ENCODE measurements at places on chromosomes 6 and 20.

- DNase-seq = no peak
These were observed 534.1 kb downstream of the MMUT start for GRCh38 chr6:48928937-48929336.

- no peak for DNase-seq
These were observed 126.8 kb upstream of the HCRTR2 start for GRCh38 chr6:55047451-55048044.

DNA sequence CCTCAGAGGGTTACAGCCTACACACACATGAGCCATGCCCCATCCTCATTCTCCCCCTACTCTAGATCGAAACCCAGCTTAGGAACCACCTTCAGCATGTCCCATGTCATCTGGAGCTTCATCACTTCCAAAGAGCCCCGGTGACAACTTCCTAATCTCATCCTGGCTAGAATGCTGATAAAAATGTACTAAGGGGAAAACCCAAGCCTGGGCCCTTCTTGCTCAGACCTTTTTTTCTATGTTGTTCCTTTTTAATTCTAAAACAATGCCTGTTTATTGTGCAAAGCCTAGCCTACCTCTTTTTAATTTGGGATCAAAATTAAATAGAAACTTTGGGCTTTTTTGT lies 44.1 kb upstream of the NT5E start:
- no peak for DNase-seq

GRCh38 chr6:134446218-134446848 lies 128.4 kb upstream of the SGK1 start:
- DNase-seq = no peak

DNA sequence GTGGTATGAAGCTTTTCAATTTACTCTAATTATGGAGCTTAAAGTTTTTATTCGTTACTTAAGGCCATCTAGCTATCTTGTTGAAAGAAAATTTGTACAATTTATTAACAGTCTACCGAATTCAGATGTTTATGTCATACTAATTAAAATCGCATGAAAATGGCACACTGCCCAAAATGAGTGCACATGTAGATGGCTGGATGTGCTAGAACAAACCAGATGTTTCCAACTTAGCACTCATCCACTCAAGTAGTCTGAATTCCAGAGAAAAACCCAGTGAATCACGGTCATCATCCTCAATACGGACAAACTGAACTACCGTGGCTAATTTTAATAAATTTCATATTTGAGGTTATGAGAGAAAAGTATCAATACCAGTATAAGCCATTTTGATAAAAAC lies 70.4 kb downstream of the COL12A1 start:
- DNase-seq = no peak

- peak; percentile 72 for DNase-seq
These were observed 771 bp downstream of the ARFRP1 start for GRCh38 chr20:63706852-63707557.

DNA sequence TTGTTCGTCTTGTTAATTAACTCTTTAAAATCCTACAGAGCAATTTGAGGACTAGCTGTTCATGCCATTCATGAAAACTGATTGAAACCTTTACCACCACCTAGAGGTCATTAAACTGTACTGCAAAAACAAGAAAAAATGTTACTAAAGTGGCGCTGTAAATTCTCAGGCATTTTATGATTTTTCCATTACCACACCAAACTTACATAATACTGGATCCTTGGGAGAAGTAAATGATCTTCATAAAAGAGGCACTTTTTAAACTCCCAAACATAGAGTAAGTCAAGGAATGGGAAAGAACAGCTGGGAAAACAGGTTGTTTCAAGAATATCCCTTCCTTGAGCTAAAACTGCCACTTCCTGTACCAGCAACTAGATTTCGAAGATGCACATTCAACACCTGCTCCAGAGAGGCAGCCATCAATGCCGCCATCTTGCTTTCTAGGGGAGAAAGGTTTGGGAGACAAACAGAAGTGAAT lies 54.3 kb downstream of the MYLIP start:
- no peak for DNase-seq

- no peak for DNase-seq
These were observed 1.3 kb upstream of the NDUFAF4 start for GRCh38 chr6:96899019-96899418.

- no peak for DNase-seq
These were observed 677 bp downstream of the HLA-DQA1 start for GRCh38 chr6:32637883-32638282.

DNA sequence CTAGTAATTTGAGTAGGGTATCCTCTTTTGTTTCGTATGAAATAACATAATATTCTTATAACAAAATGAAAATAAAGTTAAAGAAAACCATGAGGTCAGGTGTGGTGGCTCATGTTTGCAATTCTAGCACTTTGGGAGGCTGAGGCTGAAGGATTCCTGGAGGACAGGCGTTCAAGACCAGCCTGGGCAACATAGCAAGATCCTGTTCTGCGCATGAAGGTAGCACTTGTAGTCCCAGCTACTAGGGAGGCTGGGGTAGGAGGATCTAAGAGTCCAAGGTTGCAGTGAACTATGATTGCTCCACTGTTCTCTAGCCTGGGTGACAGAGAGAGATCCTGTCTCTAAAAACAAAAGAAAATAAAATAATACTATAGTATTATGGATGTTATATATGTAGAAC lies 145.6 kb downstream of the PDSS2 start:
- DNase-seq = no peak

DNA sequence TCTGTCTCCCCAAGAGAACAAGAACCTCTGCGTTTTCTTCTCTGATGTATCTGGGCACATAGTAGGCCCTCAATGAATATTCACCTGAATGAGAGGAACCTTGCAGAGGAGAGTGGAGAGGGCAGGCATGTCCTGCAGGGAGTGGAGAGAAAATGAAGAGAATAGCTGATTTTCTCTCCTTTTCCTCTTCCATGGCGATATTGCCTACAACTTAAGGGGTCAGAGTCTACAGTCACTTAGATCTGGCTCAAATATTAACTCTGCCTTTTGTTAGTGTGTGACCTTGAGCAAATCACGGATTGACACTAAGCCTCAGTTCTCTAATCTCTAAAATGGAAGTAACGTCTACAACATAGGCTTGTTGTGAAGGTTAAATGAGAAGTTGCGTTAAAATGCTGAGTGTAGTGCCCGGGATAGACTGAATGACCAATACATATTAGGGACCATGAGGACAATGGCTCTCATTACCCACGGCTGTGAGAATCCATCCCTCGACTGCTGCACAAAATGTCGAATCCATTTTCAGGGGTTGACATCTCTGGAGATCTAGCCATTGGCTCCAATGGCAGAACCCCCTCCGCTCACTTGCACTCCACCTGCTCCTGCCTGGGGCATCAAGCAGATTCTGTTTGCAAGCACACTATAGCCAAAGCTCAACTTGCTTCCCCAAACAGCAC lies 14.8 kb downstream of the CD83 start:
- no peak for DNase-seq

GRCh38 chr6:106134087-106134770 lies 48.1 kb downstream of the PRDM1 start:
- no peak for DNase-seq

GRCh38 chr6:110412360-110412759 lies 3.0 kb downstream of the DDO start:
- no peak for DNase-seq

Measured in sciatic nerve (tissue), 2 donors.